Stimulated activated CD8-positive, alpha-beta memory T cell treated with anti-CD3 and anti-CD28 coated beads, Interleukin-7, amount 100 ng/mL, for 48 hours (primary cell): ENCODE measurements at places on chromosomes 1 and 21.

DNA sequence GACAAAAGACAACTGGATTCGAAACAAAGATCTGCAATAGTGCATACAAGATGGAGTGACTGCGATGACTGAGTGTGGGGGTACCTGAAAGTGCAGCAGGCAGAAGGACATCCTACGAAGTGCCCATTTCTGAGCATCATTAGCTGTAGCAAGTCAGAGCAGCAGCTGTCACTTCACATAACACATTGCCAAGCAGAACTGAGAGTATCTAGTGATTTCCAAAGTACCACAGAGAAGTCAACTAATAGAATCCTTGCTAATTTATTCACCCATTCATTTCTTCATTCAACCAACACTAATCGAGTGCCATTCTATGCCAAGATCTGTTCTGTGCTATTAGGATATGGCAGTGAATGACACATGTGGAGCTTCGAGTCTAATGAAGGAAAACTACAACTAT, 31.6 kb upstream of the CAMSAP2 start:
- DNase-seq, result no peak

GRCh38 chr1:45995298-45995697, 137.1 kb downstream of the PIK3R3 start:
- no peak for DNase-seq

DNA sequence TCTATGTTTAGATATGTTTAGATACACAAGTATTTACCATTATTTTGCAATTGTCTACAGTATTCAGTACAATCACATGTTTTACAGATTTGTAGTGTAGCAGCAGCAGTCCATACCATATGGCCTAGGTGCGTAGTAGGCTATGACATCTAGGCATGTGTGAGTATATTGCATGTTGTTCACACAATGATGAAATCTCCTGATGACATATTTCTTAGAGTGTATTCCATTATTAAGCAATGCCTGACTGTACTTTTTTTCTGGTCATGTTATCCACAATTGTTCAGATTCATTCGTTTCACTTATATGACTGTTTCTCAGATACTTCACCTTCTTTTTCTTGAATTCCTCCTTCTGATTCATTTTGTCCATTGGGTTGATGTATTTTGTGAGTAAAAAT, 9.9 kb upstream of the BACE2 start:
- no peak for DNase-seq

DNA sequence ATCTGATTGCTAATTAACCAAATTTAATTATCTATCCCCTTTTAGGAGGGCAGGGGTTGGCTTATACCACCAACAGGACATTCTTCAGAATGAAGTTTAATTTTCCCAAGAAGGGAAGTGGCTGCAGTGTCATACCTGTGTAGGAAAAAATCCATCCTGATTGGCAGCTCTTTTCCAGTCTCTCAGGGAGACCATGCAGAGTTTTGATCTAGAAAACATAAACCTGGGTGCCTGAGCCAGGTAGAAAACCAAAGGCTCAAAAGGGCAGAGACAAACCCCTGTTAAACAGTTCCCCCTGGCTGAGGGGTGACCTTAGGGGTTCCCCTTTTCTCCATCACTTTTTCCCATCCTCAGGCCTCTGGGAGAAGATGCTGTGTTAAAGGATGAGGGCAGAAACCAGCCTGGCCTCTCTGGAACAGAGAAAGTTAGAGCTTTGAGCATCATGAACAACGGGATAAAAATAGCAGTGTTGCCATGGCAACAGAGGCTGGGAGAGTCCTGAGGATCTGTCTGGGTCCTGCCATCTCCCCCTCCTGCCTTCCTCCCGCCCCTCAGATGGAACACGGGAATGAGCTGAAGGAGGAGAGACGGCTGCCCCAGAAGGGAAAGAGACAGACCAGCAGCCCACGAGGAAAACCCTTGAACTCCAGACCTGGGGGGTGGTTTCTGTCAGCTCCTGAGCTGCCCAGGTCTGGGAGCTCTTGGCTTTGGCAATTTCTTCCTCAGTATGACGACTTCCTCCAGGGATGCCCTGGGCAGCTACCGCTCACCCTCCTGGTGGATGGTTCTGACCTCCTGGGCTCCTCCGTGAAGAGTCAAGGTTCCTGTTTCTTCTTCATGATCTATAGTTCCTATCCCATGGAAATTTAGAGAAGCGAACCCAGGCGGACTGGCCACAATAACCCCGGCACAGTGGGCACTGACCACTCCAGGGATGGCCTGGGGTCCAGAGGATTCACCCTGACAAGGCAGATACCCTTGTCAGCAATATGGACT, 14.0 kb upstream of the LEMD1 start:
- DNase-seq, result no peak

DNA sequence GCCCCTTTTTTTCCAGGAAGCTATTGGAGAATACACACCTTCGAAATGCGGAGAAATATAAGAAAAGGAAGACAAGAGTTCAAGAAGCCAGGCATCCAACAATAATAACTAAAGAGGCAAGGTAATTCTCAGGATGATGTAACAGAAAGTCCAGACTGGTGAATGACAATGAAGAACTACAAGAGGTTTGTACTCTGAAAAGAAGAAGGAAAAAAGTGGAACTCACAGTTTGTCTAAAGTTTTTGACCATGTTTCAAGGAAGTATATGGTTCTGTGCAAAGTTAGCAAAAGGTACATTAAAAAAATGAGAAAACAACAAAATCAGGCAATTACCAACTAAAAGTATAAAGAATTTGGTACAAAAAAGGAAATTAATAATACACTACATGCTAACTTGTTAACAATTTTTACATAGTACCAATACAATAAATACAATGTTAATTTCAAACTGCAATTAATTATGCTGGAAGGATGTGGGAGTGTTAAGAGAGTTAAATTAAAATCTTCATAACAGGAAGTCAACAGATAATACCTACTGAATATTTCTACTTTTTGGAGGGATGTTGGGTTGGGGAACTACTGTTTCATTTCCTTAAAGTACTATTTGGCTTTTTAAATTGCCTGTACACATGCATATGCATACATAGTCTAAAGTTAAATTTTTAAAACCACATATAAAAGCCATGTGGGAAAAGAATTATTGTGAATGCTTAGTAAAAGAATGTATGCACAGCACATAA, 12.9 kb upstream of the CD55 start:
- no peak for DNase-seq

GRCh38 chr1:213678753-213679152, 309.0 kb upstream of the PROX1 start:
- DNase-seq, result no peak

DNA sequence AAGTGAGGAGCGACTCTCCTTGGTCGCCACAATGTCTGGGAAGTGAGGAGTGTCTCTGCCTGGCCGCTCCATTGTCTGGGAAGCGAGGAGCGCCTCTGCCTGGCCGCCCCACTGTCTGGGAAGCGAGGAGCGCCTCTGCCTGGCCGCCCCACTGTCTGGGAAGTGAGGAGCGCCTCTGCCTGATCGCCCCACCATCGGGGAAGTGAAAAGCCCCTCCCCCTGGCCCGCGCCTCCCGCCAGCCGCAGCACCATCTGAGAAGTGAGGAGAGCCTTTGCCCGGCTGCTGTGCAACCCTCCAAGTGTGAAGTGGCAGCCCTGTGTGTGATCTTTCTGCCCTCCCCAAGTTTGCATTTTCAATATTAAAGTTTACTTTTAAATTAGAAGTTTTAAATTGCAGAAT, 95.0 kb upstream of the PPP2R5A start:
- DNase-seq, result no peak

DNA sequence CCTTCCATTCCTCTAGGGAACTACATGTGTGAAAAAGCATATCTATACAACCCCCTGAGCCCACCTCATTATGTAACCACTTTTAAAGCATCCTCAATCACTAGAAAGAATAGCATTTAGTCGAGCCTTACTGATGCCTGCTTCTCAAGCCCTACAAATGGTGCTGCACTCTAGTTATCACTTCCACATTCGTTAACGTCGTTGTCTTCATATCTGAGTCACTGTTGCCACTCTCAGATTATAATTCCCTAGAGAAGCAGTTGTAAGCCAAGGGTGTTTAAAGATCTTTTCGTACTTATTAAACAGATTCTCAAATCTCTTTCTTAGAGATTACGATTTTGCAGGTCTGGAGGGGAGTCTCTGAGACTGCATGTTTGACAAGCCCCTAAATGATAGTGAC, 16.5 kb downstream of the ATP1B1 start:
- no peak for DNase-seq

DNA sequence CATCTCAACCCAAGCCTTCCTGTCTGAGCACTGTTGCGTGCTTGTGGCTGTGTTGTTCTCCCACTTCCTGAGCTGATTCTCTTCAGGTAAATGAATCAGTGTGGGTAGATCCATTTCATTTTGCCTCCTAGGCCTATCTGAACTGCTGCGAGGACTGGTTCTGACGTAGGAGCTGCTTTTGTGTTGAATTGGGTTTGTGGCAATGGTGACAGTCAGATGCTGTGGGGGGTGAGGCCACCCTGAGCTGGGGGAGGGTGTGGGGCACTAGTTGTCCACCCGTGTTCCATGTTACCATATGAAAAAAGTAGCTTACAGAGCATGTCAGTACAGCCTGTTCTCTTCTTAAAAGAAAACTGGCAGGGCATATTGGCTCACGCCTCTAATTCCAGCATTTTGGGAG, 81.5 kb downstream of the MRPS6 start:
- no peak for DNase-seq

- no peak for DNase-seq
Observed at GRCh38 chr1:161162052-161162451, 2.8 kb downstream of the USP21 start.

DNA sequence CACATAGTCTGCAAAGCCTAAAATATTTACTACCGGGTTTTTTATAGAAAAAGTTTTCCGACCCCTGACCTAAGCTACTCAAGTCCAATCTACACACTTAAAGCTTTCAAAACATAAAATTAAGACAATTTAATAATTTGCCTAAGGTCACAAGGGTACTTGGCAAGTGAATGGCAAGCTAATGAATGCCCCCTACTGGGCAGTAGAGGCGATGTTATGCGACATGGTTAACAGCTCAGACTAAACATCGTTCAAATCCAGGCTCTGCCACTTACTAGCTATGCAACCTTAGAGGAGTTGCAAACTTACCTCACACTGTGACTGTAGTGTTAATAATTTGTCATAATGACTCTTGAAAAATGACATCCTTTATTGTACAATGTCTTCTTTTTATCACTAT, 317.2 kb upstream of the NFIA start:
- DNase-seq, result no peak

GRCh38 chr1:38772026-38772425, 87.5 kb downstream of the RRAGC start:
- DNase-seq, result no peak

GRCh38 chr1:229137271-229137670, 133.6 kb upstream of the RAB4A start:
- DNase-seq, result no peak

- no peak for DNase-seq
Observed at GRCh38 chr1:234325878-234326496, 47.3 kb upstream of the COA6 start.

- no peak for DNase-seq
Observed at GRCh38 chr1:54796902-54797301, 4.2 kb downstream of the TTC22 start.

DNA sequence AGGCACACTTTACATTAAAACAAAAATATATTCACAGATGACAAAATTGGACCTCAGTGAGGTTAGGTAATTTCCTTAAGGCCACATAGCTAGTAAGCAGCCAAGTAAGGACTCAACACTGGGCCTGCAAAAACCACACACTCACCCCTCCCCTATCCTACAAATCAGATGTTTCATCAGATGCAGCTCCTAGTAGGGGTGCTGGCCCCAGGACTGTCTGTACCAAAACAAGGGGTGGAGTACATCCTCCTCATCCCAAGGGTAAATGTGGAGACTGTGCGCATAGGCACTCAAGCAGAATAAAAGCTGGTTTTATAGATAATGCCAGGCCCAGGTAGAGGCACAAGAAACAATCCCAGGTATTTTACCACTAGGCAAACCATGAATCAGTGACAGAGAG, 25.7 kb downstream of the URB1 start:
- DNase-seq, result no peak

GRCh38 chr1:231724876-231725647, 98.5 kb downstream of the DISC1 start:
- DNase-seq, result peak; percentile 15

DNA sequence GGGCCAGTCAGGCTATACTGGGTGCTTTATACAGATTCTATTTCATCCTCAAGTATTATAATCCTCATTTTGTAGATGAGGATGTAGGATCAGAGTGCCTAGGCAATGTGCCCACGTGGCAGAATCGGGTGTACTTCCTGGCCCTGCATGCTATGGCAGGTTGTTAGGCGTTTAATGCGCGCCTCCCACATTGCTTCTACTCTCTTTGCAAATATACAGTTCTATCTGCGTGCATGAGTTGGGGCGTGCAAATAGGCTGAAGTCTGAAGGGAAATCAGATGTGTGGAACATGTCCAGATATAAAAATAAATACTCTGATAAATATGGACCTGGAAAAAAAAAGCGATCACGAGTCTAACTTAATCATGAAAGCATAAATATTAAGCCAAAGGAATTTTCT, 194.7 kb upstream of the FMN2 start:
- no peak for DNase-seq

- DNase-seq, result no peak
Observed at GRCh38 chr1:218361298-218362065, 16.3 kb downstream of the TGFB2 start.

GRCh38 chr1:21289700-21290545, at the start of gene ECE1:
Gene ECE1 (minus strand): TSS chr1:21290463. CDS start chr1:21290414, 49 bp downstream.
- peak; percentile 28 for DNase-seq

- no peak for DNase-seq
Observed at GRCh38 chr1:208176649-208177048, 67.5 kb downstream of the PLXNA2 start.

- no peak for DNase-seq
Observed at GRCh38 chr21:37579356-37579755, 212.8 kb downstream of the DYRK1A start.

DNA sequence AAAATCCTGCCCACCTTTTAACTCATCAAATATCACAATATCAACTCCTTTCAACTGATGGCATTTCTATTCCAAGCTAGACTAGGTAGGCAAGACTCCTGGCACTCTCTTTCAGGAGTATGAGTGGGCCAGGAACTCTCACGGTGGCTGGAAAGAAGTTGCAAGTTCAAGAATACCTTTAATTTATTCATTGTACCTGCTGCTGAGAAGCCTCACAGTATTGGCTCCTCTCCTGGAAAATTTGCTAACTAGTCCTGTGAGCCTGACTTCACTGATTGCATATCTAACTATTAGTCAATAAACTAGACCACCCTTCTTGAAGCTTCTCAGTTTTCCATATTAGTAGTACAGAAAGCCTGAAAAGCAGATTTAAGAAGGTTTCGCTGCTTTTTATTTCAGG, 120.2 kb downstream of the DUSP10 start:
- DNase-seq, result no peak

GRCh38 chr1:41317361-41317760, 43.9 kb upstream of the FOXO6 start:
- DNase-seq, result no peak

DNA sequence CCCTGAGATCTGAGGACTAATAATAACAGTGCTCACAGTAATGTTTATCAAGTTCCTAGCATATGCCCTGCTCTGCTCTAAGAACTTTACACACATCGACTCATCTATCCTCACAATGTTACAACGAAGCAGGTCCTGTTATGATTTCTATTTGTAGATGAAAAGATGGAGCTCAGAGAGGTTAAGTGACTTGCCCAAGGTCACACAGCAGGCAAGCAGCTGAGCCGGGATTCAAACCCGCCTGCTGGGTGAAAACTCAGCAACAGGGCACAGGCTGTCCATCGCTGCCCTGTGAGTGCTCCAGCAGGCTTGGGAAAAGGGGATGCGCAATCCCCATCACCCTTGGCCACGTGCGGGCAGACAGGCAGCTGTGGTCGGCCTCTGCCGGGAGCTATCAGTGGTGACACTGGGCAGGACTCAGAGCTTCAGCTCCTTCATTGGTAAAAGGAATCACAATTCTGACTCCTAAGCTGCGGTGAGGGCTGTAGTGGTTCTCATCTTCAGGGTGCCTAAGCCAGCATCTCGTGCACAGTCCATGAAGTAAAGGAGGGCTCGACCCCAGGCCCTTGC, 173.3 kb upstream of the KLHDC7A start:
- no peak for DNase-seq
